RPMI7951 (cell line): ENCODE measurements at places on chromosomes 13 and 19. TPM values are rescaled to one million over a fixed set of nuclear protein-coding genes. Genes with fewer than 3 reads are reported as not detected.

Gene PSG4
- 3.3 and 4.6 TPM in 2 replicates for total RNA-seq

Gene ERICH6B
- total RNA-seq: not detected in 2 replicates

DNA sequence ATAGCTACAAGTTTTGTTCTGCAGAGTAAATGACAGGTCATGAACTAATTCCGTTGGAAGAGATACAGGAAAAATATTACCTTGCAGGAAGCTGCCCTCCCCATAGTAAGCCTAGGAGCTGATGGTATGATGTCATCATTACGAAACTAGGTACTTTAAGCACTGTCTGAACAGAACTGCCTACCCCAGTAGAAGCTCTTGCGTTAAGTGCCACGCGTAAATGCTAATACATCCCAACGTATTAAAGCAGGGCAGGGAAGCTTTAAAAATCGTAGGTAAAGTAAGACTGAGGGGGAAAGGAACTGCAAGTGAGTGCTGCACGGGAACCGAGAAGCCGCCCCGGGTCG lies 572 bp downstream of the UGGT2 start:
- DNase-seq: peak; percentile 46

Gene MAST3
- total RNA-seq: 2.1 and 2.6 TPM in 2 replicates

Gene RFX1
- 1.7 and 2.1 TPM in 2 replicates for total RNA-seq

Gene TMEM59L
- total RNA-seq: not detected in 2 replicates

DNA sequence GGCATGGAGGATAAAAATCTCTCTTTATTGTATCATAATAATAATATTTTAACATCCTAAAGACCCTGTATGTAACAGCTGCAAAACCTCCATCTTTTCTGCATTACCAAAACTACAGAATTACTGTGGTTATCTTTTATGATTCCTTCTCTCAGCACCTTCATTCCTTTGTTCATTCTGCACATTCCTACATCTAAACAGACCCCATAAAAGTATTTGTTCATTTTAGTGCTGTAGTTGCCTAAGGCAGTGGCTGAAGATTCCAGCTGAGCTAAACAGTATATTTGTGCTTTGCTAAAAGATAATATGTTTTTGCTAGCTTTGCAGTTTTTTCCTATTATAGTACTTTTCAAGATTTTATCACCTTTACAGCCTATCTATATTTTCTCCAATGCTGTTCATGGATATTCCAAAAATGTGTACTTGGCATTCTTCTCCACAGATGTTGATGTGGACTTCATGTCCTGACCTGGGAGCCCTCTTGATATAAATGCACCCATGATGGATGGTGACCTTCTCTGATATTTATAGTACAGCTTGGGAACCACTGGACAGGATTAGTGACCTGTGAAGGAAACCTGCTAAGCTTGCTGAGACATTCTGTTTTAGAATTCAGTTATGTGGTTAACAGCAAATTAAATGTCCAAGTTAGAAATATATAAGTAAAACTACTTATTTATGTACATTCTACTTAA lies 2832.9 kb upstream of the PCDH20 start:
- no peak for DNase-seq

DNA sequence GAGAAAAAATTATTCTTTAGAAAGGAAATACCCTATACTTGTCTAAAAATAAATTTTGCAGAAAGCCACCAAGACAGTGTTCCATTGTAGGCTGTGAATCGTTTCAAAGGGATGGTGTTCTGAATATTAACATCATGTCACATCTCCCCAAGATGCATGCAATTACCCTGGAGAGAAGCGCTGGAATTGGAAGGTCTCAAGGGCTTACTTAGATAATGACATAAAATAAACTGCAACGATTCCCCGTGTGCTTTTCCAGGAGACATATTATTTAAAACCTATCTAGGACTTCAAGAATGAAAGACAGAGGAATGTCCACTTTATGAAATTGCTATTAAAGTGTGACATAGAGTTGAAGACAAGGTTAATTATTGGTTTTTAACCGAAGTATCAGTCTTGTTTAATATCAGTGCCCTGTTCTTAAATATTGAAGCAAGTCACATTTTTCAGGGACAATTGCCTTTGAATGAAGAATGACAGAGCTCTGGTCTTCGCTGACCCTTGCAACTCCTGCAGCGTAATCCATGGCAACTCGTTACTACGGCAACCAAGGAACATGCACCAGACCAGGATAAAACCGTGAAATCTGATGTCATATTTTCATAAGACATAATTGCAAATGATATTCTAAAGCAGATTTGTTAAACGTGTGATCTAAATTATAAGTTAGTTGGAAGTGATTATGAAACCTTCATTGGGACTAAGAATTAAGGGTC lies 91.7 kb downstream of the EFNB2 start:
- no peak for DNase-seq

DNA sequence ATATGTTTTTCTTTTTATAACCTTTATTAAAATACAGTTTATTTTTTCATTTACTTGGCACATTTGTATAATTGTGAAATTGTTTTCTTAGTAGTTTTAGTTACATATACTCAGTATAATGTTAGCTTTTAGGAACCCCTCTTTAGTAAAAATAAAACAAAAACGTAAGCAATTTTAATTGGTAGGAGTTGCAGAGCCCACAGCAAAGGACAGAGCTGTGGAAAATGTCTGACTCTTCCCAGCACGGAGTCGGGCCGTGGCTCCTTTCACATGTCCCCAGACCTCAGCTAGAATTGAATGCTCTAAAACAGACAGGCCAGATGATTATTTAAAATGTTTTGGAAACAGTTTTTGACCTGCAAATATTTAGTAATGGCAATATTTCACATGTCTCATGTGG lies 27.9 kb upstream of the CEACAM21 start:
- no peak for DNase-seq

GRCh38 chr13:36131931-36132297 lies 732 bp upstream of the DCLK1 start:
- no peak for DNase-seq

Gene GPC5
- not detected in 2 replicates for total RNA-seq

- DNase-seq: no peak
These were observed 41.1 kb upstream of the RGCC start for GRCh38 chr13:41416276-41416675.

DNA sequence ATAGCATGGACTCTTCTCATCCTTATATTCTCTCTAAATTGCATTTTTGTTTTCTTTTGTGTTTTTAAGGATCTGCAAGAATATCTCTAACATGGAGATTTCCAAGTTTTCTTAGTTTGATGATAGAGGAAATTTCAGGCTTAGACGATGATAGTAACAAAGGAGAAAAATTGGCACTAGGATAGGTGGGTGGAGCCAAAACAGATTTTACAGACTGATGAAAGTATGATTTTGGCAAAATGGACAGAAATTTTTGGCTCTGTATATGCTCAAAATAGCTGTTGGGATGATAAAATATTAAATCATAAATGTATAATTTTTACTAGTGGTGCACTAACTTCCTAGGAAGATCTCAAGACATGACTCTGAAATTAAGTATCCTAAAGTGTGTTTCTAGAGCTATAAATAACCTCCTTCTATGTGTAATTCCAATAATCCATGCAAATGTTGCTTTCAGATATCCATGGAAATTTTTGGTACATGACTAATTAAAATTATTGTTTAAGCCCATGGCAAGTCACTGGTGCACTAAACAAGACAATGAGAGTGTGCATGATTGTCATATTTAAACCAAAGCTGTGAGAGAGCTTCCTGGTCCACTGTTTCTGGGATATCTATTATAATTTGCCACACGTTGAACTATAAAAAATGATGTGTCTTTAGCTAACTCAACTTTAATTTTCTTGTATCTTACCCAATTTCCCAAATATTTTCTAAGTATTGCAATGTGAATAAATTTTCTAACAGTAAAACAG lies 55.8 kb upstream of the NBEA start:
- no peak for DNase-seq

DNA sequence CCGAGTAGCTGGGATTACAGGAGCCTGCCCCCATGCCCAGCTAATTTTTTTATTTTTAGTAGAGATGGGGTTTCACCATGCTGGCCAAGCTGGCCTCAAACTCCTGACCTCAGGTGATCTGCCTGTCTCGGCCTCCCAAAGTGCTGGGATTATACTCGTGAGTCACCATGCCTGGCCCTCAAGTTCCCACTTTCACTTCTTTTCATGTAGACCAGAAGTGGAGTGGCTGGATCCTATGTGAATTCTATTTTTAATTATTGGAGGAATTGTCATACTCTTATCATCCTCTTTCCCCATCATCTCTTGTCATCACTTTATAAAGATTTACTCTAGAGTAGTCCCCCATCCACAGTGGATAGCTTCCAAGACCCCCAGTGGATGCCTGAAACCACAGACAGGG lies 12.8 kb upstream of the SIGLEC10 start:
- no peak for DNase-seq

DNA sequence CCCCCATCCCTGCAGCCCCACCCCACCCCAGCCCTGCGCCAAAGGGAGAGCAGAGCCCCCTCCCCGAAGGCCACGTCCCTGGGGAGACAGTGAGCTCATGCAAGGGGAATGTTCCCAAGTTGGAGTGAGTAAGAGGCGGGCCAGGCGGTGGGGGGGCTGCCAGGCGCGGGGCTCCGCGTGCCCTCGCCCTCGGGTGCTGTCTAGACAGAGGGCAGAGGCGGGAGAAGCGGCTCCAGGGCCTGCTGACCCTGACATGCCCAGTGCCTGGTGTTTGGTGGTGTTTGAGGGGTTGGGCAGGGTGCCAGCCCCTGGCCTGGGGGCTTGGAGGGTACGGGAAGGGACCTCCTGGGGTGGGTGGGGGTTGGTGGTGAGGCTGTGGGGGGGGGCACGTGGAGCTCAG lies 1.0 kb downstream of the FSTL3 start:
- peak; percentile 78 for DNase-seq

GRCh38 chr19:5687360-5688198 lies 2.5 kb upstream of the RPL36 start:
- DNase-seq: peak; percentile 44

DNA sequence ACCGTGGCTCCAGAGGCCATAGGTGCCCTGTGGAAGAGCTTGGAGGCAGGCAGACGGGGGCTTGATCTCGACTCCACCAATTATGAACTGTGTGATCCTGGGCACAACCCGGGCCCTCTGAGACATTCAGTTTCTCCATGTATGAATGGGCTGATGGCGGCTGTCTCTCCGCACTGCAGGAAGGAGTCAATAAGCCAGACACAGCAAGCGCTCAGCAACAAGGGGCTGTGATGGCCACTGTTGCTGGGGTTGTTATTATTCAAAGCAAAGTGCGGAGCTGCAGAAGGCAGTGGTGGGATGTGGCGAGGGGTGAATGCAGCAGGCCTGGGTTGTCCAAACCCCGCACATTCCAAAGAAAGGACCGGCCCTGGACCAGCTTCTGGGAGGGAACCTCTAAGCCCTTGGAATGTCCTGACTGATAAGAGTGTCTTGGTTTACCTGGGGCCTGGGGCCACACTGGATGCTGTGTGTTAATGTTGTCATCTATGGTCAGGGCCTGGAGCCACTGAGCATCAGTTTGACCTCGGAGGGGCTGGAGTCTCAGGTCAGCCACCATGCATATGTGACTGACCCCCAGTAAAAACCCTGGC lies 8.3 kb downstream of the TMEM143 start:
- no peak for DNase-seq
